ENCODE measurements at places on chromosomes 11 and 22.

DNA sequence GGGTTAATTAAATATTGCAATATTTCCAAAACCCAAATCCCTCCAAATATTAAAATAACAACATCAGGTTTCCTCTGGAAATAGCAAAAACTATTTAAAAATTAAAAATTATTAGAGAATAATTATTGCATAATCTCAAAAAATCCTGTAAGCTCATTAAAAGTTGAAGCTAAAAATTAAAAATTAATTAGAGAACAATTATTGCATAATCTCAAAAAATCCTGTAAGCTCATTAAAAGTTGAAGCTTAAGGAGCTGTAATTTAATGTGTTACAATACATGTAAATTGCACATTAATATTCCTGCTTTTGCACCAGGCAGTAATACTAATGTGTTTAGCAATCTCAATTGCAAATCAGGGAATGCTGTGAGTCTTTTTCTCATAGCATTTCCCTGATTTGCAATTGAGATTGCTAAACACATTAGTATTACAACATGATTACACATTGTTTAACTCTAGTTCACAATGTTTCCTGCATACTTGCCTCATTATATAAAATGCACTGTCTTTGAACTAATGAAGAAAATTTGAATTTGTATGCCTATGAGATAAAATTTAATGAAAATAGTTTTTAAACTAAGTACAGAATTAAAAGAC, 247.7 kb downstream of the GUCY1A2 start:
- no peak for DNase-seq

- DNase-seq, result no peak
Measured at GRCh38 chr11:120613264-120614226, 102.0 kb downstream of the GRIK4 start.

- DNase-seq, result no peak
Measured at GRCh38 chr11:65777821-65778361, 2.9 kb downstream of the AP5B1 start.

DNA sequence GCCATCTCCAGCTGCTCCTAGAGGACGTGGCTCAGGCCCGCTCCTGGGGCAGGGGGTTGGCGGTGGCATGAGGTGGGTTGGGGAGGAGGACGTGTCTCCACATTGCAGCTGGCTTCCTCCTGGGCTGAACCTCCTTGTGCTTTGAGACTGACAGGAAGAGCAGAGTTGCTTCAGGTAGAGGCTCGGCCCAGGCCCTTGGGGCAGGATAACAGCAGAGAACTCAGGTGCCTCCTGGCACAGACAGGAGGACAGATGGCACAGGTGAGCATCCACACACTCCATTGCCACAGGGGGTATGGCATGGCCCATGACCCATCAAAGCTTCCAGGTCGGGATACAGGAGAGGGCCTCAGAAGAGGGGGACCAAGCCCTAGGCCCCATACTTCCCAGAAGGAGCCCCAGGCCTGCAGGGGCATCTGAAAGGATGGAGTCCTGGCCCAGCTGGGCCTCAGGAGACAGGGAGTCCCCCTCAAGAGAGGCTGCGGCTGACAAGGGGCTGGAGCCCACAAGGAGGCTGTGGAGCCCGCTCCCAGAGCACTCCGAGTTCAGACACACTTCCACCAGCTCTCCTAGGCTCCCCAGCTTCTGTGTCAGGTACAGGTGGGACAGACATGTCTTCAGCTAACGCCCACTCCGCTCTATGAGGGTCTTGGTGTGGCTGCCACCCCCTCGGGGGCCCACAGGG, 2.0 kb upstream of the KLHL35 start:
- DNase-seq, result no peak

- no peak for DNase-seq
Measured at GRCh38 chr11:76763573-76764346, 19.4 kb upstream of the TSKU start.

- DNase-seq, result peak; percentile 59
Measured at GRCh38 chr22:26756675-26757293, 99.4 kb downstream of the MIAT start.

DNA sequence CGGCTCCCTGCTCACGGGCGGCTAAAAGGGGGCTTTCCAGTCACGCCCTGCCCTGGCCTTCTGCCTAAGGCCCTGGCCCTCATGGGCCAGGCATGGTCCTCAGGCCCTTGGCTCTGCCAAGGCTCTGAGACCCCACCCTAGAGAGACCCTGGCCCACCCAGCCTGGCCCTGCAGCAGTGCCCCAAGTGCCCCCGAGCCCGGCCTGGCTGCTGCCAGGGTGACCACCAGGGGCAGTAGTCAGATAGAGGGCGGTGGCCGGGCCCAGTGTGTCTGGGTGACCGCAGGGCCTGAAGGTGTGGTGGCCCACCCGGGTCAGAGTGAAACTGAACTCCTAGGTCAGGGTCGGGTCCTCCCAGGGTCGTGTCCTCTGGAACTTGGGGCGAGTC, 29.4 kb upstream of the CCDC188 start:
- DNase-seq, result no peak

DNA sequence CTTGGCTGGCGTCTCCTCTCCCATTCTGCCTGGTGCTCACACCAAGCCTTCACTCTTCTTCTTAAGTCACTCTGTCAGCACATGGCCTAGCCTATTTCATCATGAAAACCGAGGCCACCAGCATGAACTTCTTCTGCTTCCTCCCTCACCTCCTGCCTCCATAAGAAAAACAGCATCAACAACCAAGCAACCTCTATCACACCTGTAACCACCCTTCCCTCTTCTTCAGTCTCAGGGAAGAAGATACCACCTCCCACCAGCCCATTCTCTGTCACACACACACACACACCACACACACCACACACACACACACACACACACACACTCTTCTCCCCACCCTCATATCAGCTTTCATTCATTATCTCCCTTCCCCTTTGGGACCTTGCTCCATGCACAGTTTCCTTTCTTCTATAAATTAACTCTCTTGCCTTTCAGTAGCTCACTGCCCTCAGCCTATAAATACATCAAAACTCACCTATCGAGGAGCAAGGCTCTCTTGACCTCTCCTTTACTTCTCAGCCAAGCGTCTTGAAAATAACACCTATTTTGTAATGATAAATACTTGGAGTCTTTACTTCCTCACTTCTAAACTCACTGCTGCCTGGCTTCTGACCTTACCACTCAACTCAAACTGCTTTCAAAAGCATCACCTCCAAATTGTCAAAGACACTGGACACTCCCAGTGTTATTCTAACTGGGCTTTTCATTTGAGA, 36.6 kb downstream of the SC5D start:
- DNase-seq, result no peak

- no peak for DNase-seq
Measured at GRCh38 chr11:29312812-29313211, 704.0 kb downstream of the KCNA4 start.

DNA sequence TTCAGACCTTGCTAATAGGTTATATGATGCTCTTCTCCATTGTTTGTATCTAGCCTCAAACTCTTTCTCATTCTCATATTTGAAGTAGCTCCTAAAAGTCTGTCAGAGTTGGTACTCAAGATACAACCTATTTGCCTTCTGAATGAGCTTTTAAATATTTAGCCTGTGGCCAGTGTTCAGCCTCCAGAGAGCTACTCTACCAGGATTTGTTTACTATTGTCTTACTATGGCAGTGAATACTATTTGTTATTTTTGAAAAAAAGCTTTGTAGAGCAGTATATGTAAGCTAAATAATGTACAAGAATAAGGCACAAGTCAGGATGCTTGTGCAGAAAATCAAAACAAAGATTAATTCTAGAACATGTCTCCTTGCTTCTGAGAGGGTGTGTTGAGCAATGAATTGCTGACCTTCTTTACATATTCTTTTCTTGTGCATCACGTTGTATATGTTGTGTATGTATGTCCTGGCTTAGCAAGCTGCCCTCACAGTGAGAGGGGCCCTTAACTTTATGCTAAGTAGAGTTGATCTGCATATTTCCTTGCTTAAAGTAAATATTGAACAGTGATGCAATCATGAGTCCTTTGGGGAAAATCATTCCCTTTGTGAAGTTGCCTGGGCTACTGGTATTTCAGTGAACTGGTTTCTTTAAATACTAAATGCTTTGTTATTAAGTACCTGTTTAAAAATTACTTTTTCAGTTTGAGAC, 438.0 kb downstream of the LUZP2 start:
- DNase-seq, result no peak

GRCh38 chr11:41320238-41320637, 139.2 kb downstream of the LRRC4C start:
- no peak for DNase-seq

- DNase-seq, result no peak
Measured at GRCh38 chr11:34773826-34774225, 142.4 kb downstream of the APIP start.

DNA sequence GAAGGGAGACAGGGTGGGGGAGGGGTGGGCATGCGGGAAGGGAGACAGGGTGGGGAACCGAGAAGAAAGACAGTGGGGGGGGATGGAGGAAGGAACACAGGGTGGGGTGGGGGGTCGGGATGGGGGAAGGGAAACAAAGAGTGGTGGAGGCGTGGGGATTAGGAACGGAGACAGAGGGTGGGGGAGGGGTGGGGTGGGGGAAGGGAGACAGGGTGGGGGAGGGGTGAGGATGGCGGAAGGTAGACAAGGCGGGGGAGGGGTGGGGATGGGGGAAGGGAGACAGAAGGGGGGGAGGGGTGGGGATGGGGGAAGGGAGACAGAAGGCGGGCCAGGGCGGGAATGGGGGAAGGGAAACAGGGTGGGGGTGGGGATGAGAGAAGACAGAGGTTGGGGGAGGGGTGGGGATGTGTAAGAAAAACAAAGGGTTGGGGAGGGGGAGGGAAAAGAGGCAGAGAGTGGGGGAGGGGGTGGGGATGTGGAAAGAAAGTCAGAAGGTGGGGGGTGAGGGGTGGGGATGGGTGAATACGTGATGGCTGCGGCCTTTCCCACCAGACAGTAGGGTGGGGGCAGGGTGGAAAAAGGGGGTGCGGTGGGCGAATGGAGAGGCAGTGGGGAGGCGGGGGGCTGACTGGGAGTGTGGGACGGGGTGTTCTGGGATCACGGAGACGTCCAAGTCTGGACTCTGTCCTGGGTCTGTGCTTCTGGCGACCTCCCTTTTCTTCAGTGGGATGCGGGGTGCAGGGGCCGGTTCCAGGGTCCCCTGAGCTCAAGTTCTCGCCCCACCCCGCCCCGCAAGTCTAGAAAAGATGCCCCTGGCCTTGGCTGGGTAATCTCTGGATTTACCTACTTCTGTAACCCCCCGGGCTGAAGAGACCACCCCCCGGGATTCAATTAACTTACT, 744 bp downstream of the PRAME start:
- peak; percentile 55 for DNase-seq

GRCh38 chr22:26830837-26831236, 173.4 kb downstream of the MIAT start:
- no peak for DNase-seq

GRCh38 chr11:40763046-40763445, 696.4 kb downstream of the LRRC4C start:
- no peak for DNase-seq

- DNase-seq, result no peak
Measured at GRCh38 chr22:23218053-23218866, 38.0 kb downstream of the BCR start.

DNA sequence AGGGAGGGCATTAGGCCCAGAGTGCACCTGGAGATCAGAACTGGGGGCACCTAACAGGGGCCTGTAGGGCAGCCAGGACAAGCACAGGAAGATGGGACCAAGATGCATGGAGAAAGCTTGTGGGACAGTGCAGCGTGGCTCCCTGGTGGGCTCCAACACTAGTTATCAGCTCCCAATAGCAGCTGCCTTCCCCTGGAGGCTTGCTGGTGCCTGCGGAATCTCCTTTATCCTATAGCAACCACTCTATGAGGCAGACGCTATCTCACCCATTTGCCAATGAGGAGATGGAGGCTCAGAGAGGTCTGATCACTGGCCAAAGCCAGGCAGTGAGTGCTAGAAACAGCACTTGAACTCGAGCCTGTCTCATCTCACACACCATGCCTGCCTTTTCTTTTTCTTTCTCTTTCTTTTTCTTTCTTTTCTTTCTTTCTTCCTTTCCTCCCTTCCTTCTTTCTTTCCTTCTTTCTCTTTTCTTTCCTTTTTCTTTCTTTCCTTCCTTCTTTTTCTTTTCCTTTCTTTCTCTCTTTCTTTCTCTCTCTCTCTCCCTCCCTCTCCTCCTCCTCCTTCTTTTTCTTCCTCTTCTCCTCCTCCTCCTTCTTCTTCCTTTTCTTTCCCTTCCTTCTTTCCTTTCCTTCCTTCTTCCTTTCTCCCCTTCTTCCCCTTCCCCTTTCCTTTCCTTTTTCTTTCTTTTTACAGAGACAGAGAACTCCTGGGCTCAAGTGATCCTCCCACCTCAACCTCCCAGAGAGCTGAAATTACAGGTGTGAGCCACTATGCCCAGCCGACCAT, 16.1 kb upstream of the SEC14L4 start:
- no peak for DNase-seq

GRCh38 chr11:75779960-75780359, 11.4 kb downstream of the DGAT2 start:
- DNase-seq, result no peak

- no peak for DNase-seq
Measured at GRCh38 chr11:131349368-131350086, 20.9 kb upstream of the NTM start.

GRCh38 chr11:10868352-10868751, 10.5 kb upstream of the ZBED5 start:
- DNase-seq, result no peak

GRCh38 chr11:60077981-60078380, 10.5 kb upstream of the MS4A2 start:
- DNase-seq, result no peak

DNA sequence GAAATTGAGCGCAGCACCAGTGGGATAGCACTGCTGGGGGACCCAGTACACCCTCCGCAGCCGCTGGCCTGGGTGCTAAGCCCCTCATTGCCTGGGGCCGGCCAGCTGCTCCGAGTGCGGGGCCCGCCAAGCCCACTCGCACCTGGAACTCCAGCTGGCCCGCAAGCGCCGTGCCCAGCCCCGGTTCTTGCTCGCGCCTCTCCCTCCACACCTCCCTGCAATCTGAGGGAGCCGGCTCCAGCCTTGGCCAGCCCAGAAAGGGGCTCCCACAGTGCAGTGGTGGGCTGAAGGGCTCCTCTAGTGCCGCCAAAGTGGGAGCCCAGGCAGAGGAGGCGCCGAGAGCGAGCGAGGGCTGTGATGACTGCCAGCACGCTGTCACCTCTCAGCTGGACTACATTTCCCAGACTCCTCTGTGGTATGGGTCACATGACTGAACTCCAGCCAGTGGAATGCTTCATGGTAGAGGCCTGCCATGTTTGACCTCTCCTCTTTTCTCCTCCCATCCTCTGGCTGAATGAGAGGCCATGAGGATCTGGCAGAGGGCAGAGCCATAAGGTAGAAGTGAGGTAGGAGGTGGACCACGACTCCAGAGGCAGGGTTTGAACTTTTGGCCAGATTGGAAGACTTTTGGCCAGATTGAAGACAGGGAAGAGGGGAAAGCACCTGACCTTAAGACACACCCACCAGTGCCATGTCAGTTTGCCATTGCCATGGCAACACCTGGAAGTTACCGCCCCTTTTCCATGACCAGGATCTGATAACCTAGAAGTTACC, 6.2 kb downstream of the MRGPRD start:
- DNase-seq, result no peak

- no peak for DNase-seq
Measured at GRCh38 chr11:13993096-13993765, 30.7 kb downstream of the SPON1 start.
